ENCODE measurements at places on chromosomes 3 and 15. TPM values are rescaled to one million over a fixed set of nuclear protein-coding genes. Genes with fewer than 3 reads are reported as not detected.
A peak's percentile ranks its signal among the peaks of the same experiment; 100 is the strongest.

DNA sequence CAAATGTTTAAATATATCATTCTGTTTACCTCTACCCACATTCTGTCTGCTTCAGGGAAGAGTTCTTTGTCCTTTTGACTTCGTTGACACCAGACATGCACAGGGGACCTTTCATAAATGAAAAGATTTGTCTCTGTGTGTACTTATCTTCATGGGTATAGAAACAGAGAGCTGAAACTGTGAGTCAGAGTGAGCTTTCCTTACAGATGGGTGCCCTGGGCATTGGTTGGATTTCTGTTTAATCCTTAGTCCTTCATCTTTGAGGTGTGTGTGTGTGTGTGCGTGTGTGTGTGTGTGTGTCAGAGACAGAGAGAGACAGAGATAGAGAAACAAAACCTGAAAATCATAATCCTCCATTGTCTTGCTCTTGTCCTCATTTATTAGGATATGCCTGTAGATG, 517.4 kb downstream of the TUSC7 start:
- DNase-seq, result no peak

- no peak for DNase-seq
Observed at GRCh38 chr3:107699682-107700081, 176.9 kb downstream of the BBX start.

DNA sequence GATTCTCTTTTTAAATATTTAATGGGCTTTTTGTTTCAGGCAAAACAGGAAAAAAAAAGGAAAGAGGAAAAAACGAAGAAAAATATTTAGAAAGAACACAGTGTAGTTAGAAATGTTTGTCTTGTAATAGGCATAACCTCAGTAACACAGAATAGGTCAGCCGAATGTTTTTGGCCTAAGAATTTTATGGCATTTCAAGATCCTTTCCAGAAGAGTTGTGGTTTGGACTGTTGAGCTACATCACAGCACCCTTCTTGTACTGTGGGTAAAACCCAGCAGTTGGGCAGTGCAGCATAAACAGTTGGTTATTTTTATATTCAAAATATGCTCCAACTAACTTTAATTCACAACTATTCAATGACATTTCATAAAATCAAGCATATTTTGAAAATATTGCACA, 474.4 kb upstream of the AGTR1 start:
- DNase-seq, result no peak

DNA sequence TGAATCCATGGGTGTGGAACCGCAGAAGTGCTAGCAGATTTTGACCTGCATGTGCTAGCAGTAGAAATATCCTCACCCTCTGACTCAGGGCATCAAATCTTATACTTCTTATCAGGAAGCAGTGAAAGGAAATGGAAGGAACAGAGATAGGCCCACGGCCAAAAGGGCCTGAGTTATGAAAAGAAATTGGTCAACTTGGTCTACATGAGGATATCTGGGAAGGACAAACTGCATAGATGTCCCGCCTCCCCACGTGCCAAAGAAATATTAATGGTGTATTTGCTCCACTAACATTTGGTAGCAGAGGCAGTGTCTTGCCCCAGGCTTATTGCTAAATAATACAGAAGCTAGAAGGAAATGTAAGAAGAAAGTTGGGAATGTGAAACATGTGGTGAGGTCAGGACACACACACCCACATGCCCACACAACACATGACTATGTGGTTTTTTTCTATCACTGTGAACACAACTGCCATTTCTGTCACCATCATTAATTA, 93.6 kb upstream of the COL8A1 start:
- no peak for DNase-seq

GRCh38 chr15:65048241-65048640, 3.1 kb downstream of the SLC51B start:
- DNase-seq, result no peak

DNA sequence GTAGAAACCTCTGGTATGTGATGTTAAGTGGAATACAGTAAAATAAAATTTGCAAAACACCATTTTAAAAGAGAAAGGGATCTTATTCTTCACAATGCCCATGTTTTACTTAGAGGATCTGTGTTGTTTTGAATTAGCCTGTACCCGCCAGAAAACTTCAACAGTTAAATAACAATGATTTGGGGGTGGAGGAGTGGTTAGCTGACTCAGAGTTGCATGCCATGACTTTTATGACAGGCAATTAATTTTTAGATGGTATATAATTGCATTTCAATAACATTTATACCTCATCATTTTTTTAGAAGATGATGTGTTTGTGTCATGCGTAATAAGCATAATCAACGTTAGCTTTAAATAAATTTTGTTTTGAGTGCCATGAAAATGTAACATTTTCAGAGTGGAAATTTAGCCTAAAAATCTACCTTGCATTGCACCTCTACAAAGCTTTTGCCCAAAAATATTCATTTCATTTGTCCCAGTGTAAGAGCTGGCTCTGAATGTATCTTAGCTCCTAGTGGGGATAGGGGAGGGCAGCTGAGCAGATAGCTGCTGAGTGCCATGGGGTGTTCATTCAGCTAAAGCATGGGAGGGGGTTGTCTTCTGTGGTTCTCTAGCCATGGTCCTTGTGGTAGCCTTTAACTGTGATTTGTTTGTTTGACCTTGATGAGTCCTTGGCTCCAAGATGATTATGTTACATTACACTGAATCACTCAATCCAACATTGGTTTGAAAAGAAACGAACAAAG, 379.8 kb downstream of the LPP start:
- no peak for DNase-seq

DNA sequence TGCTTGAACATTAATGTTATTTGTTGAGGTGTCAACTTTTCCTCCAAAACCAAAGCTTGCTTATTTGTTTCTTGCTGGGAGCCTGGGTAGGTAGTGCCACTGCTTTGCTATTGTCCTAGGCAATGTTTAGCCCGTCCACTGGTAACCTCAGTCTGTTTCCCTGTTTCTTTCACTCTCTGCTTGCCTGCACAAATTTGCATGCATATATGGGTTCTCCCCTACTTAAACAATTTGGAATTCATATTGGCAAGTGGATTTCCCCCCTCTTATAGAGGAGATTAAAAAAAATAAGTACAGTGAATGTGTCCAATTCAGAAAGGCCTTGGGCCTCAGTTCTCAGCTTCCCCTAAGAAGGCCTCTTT, 45.0 kb upstream of the BOC start:
- no peak for DNase-seq

DNA sequence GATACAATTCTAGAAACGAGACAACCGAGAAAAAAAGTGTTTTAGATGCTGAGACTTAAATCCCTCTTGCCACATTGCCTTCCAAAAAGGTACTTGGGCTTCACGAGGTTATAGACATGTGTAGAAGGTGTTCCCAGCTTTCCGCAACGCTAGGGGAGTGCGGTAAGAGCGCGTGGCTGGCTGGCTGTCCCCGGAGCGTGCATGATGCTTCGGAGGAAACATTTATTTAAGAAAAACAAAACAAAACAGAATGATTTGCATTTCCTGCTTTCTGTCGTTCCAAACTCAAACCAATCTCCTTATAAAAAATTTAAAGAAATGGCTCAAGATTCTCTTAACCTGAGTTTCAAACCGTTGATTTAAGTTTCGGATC, 841 bp downstream of the SLC6A20 start:
- peak; percentile 21 for DNase-seq

Gene CMSS1
- 39.7 TPM for polyA plus RNA-seq

Gene GALNT15
- polyA plus RNA-seq, result 2.4 TPM

Gene ZPLD1
- polyA plus RNA-seq, result 0.82 TPM

Measured in right renal cortex interstitium (tissue), 3 donors.